ENCODE measurements at places on chromosomes 12 and 14.

DNA sequence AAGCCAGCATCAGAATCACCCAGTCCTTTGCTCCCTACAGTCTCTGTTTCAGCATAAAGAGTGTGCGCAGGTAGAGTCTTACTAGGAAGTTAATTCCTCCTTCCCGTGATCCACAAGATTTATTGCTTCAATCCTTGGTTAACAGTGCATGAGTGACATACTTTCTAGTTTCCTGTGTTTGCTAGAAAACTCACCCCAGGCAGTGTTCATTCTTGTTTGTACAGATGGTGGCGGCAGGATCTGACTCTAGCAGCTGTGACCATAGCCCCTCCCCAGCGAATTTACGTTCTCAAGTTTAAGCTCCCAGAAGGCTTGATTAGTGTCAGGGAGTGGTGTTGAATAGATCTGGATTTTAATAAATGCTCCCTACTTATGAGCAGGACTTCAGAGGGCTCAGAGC, 75.9 kb upstream of the ANO2 start:
- no peak for DNase-seq

GRCh38 chr12:2683283-2684025, 111.3 kb upstream of the FKBP4 start:
- DNase-seq, result no peak

- DNase-seq, result no peak
These were observed 240.8 kb downstream of the DACT1 start for GRCh38 chr14:58878439-58879139.

- DNase-seq, result no peak
These were observed 154.1 kb upstream of the BTG1 start for GRCh38 chr12:92299744-92300143.

DNA sequence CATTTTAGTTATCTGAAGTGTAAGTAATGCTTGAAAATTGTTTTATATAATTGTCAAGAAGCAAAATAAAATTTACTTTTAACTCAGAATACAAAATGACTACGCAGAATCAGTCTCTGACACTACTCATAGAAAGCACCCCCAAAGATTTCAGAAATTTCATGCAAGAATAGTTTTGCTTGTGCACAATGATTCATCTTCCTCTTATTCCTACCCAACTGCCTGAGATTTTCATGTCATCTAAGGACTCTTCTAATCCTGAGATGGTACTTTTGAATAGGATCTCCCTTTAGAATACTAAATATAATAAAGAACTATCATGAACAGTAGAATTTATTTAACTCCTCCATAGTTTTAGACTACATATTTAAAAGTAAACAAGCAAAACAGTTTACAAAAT, 485.3 kb upstream of the MGAT4C start:
- DNase-seq, result no peak

- no peak for DNase-seq
These were observed 3.3 kb upstream of the PDZRN4 start for GRCh38 chr12:41184864-41185263.

DNA sequence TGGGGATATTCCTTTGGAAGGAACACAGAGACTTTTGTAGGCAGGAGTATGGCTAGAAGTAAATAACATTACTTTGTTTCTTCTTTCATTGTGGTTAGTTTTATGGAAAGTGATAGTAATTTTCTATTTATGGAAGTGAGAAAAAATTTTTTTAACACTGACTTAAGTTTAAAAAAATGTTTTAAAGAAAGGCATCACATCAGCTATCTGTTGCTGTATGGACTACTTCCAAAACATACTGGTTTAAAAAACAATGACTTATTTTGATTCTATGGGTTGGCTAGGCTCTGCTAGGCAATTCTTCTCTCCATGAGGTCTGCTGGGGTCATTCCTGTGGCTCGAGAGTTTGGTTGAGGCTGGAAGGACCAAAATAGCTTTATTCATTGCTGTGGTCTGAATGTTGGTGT, 31.7 kb upstream of the SLC38A2 start:
- no peak for DNase-seq

- DNase-seq, result peak; percentile 5
These were observed 76.1 kb downstream of the STON2 start for GRCh38 chr14:81324011-81324410.

- DNase-seq, result no peak
These were observed 69.8 kb upstream of the CLMN start for GRCh38 chr14:95389471-95390011.

DNA sequence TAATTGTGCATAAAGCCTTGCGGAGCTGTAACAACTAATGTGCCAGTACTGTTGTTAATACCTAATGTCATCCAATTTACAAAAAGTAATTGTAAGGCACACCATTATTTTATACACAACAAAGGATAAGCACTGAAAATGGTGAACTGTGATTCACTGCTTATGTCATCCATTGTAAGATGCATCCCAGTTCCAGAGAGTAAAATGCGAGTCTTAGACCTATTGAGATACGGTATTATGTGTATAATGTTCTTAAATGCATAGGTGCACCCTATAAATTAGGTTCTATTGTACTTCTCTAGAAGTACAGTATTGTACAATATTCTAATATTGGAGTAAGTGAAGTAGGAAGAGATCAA, 406 bp downstream of the PARP2 start:
- DNase-seq, result no peak

- DNase-seq, result no peak
These were observed 1084.3 kb downstream of the TMEM121 start for GRCh38 chr14:106610691-106611090.

DNA sequence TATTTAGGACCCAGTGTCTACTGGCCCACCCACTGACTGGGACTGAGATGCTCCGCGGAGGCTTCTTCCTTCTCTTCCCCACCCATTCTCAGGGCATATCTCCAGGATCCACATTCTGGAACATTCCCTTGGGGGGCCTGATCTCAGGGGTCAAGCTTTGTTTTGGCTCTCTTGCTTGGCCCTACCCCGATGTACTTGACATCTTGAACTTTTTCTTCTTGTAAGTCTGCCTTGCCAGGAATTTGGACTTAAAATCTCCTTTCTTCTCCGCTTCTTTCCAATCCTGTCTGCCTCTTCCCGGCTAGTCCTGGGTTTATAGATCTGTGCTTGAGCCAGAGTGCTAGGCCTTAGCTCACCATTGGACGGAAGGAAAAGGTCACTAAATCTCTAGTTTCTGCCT, 22.1 kb downstream of the DACT1 start:
- no peak for DNase-seq

DNA sequence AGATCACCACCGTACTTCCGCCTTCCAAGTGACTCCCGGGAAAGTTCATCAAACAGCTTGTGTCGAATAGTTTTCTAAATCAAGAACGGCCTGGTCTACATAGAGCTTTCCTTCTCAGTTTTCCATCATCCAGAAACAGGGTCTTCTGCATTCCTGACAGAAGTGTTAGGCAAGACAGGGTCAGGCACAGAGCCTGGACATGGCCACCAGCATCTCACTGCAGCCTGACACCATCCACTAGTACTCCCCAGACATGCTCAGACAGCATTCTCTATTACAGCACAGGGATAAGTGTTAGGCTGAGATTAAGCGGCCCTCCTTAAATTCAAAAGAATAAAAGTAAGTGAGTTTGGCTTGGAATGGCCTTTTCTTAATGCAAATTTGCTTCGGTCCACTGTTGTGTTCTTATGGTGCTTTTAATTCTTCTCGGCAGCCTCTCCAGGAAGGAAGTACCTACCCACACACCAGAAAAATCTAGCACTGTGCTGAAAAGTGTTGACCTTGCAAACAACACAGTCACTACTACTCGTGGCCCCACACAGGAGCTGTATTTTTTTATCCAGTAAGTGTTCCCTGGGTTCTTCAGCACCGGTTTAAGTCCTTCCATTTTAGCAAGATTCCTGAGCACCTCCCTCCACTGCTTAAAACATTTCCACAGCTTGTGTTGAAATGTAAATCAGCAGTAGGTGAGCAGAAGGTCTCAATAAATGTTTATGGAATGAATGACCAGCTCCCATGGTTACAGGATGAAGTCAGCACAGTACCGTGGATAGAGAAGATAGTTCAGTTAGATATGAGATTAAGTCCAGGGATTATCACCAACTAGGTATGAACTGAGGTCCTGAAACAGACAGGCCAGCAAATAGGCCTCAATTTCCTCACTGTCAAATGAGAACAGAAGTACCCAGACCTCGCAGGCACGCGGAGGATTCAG, 44.1 kb downstream of the SETD3 start:
- DNase-seq, result no peak

DNA sequence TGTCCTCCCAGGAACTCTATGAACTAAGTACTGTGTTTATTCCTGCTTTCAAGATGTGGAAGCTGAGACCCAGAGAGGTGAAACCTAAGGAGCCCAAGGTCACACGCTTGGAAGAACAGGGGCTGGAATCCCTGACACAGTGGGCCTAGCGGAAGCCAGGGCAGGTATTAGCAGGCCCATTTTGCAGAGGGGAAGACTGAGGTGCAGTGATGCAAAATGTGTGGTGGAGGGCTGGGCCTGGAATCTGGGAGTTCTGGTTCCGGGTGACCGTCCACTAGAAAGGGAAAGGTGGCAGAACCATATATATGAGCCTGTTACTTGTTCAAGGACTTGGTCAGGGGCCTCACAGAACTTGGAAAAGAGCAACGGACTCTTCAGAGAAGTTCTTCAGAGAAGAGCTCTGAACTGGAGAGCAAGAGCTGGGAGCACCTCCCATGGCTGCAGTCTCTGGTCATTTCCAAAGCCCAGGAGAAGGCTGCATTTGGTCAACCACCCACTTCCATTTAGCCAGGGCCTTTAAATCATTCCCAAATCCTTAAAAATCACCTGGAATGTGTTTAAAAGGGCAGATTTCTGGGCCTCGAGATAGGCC, 119.5 kb downstream of the CHST11 start:
- DNase-seq, result no peak

GRCh38 chr14:55071870-55072640, 20.6 kb downstream of the MAPK1IP1L start:
- no peak for DNase-seq

DNA sequence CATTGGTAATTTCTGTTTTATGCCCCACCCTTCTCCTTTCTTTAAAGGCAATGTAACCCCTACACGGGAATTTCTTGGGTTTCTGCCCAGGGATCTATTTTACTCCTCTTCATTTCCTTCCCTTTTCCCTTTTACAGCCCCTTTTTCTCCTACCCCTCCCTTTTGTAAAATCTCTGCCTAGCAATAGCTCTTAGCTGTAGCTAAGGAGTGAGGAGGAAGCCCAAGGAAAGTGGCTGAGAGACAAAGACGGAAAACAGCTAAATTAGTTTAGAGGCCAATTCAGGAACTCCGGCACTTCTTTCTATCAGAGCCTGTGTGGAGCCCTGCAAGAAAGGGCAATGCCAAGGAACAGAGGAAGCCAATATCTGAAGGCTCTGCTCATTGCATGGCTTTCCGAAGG, 40.3 kb downstream of the SOCS2 start:
- DNase-seq, result no peak

GRCh38 chr14:66434464-66434863, 51.7 kb upstream of the CCDC196 start:
- DNase-seq, result no peak

DNA sequence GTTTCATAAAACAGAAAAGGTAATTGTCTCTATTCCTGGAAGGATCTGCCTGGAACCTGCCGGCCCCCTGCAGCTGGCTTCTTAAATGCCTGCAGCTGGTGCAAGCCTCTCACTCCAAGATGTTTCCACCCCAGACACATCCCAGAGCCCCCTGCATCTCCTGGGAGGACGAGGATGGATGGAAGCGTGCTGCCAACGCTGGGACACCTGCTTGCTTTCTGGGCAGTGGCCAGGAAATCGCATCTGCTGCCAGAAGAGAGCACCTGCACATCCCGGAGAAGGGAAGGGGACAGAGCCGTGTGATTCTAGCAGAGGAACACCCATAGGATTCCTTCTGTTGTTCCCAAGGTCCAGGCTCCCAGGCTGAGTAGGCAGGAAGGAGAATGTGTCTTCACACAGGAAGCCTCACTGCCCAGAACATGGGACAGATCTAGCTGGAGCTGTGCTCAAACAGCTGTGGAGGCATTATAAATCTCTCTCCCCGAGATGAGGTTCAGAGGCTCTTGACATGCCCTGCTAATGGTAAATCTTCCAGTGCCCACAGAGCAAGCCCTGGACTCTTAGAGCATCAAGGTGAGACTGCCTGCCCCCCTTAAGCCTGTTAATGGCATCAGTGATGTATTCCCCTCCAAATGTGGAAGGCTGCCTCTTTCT, 138.8 kb upstream of the MAP1LC3B2 start:
- DNase-seq, result no peak
